ENCODE measurements at places on chromosomes 16 and 17. TPM values are rescaled to one million over a fixed set of nuclear protein-coding genes. Genes with fewer than 3 reads are reported as not detected.
A peak's percentile ranks its signal among the peaks of the same experiment; 100 is the strongest.

CSH2 gene
- total RNA-seq = not detected

PTX4 gene
- not detected for total RNA-seq

- no peaks in the 10 kb centered on the region for H3K4me1 ChIP-seq
- H3K4me3 ChIP-seq = no peak overlapping the region
These were observed 76.3 kb downstream of the USP31 start for GRCh38 chr16:23072769-23073549.

- H3K36me3 ChIP-seq = no peaks in the 10 kb centered on the region
- no peak overlapping the region for H3K4me3 ChIP-seq
- no peak for DNase-seq
- no peak overlapping the region for H3K27ac ChIP-seq
These were observed 1425.1 kb upstream of the CDH8 start for GRCh38 chr16:63461248-63461841.

KCTD13 gene
- total RNA-seq = 36.1 TPM

GRCh38 chr16:59973966-59974365 lies 1239.8 kb upstream of the GOT2 start:
- no peaks in the 10 kb centered on the region for H3K4me1 ChIP-seq
- DNase-seq = no peak
- H3K27me3 ChIP-seq = no peaks in the 10 kb centered on the region
- no peaks in the 10 kb centered on the region for H3K36me3 ChIP-seq

GRCh38 chr17:14557480-14557879 lies 256.6 kb downstream of the HS3ST3B1 start:
- no peaks in the 10 kb centered on the region for H3K36me3 ChIP-seq
- peaks cover 6% of the 10 kb centered on the region for H3K4me1 ChIP-seq
- no peak overlapping the region for H3K4me3 ChIP-seq
- H3K27me3 ChIP-seq = no peaks in the 10 kb centered on the region
- no peak overlapping the region for H3K27ac ChIP-seq
- no peak for DNase-seq

SEPTIN1 gene
- 196 TPM for total RNA-seq

DNA sequence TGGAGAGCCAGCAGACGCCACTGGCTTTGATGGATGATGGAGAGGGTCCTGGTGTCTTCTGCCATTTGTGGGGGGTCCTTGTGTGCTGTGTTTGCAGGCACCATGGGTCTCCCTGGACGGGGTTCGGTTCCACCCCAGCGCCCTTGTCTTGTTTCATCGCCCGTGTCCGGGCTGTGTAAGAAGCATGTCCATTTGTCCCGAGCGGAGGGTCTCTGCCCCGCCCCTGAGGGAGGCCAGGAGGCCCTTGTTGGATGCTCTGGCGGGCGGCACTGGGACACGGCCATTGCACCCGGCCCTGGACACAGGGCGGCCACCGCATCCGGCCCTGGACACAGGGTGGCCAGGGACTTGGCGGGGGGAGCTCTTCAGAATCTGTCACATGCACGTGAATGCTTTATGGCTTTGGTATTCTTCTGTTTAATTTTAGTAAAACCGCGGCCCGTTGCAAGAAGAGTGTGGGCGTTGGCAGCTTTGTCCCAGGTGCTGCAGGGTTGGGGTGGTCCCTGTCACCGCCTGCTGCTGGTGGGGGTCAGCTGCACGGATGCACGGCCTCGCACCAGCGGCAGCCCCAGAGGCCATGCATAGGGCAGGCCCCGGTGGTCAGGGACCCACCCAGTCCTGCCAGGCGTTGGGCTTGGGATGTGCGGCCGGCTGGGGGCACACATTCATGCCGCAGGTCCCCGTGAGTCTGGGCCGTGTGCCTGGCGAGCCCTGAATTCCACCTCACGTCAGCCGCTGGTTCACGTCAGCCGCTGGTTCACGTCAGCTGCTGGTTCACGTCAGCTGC lies 21.0 kb upstream of the ZNF750 start:
- H3K4me1 ChIP-seq = peaks cover 76% of the 10 kb centered on the region
- H3K27me3 ChIP-seq = no peaks in the 10 kb centered on the region
- peak overlapping the region; percentile 92 for H3K27ac ChIP-seq
- no peak for DNase-seq

GRCh38 chr17:29458066-29458465 lies 67.9 kb downstream of the TAOK1 start:
- H3K4me3 ChIP-seq = no peak overlapping the region
- peaks cover 2% of the 10 kb centered on the region for H3K36me3 ChIP-seq

SLC39A11 gene
- 39.4 TPM for total RNA-seq

GRCh38 chr17:9538626-9539025 lies 37.0 kb downstream of the STX8 start:
- no peak for DNase-seq
- H3K27me3 ChIP-seq = no peaks in the 10 kb centered on the region
- no peaks in the 10 kb centered on the region for H3K4me1 ChIP-seq
- no peak overlapping the region for H3K27ac ChIP-seq
- peaks cover 5% of the 10 kb centered on the region for H3K36me3 ChIP-seq

MMP28 gene
- not detected for total RNA-seq

ELMO3 gene
- 2.3 TPM for total RNA-seq

SNX20 gene
- 53.9 TPM for total RNA-seq

OMG gene
- 0.96 TPM for total RNA-seq

- no peaks in the 10 kb centered on the region for H3K36me3 ChIP-seq
- H3K27me3 ChIP-seq = no peaks in the 10 kb centered on the region
- H3K4me3 ChIP-seq = no peak overlapping the region
- no peaks in the 10 kb centered on the region for H3K4me1 ChIP-seq
- no peak for DNase-seq
- no peak overlapping the region for H3K27ac ChIP-seq
These were observed 426.2 kb upstream of the EEF2KMT start for GRCh38 chr16:5523829-5524228.

CCL1 gene
- total RNA-seq = not detected

VTN gene
- not detected for total RNA-seq

GRCh38 chr16:21301168-21301894 lies 23.2 kb upstream of the CRYM start:
- H3K27me3 ChIP-seq = no peaks in the 10 kb centered on the region
- H3K4me1 ChIP-seq = peaks cover 11% of the 10 kb centered on the region
- no peaks in the 10 kb centered on the region for H3K36me3 ChIP-seq

UTS2R gene
- not detected for total RNA-seq

KIF18B gene
- 1.3 TPM for total RNA-seq

- no peaks in the 10 kb centered on the region for H3K4me1 ChIP-seq
- H3K27ac ChIP-seq = no peak overlapping the region
- H3K36me3 ChIP-seq = no peaks in the 10 kb centered on the region
- DNase-seq = no peak
- no peak overlapping the region for H3K4me3 ChIP-seq
These were observed 341.4 kb downstream of the UTP18 start for GRCh38 chr17:51601622-51602261.

SLC5A11 gene
- not detected for total RNA-seq

- H3K36me3 ChIP-seq = no peaks in the 10 kb centered on the region
- H3K27ac ChIP-seq = no peak overlapping the region
- no peaks in the 10 kb centered on the region for H3K27me3 ChIP-seq
- no peaks in the 10 kb centered on the region for H3K4me1 ChIP-seq
These were observed 37.5 kb downstream of the RBFOX3 start for GRCh38 chr17:79573196-79573896.

FOXN1 gene
- total RNA-seq = not detected

GRCh38 chr17:27480699-27481098 lies 24.5 kb downstream of the KSR1 start:
- H3K4me1 ChIP-seq = peaks cover 63% of the 10 kb centered on the region
- no peak overlapping the region for H3K27ac ChIP-seq
- no peaks in the 10 kb centered on the region for H3K27me3 ChIP-seq
- no peaks in the 10 kb centered on the region for H3K36me3 ChIP-seq

PMFBP1 gene
- 1.2 TPM for total RNA-seq

KPNA2 gene
- total RNA-seq = 45.1 TPM

DNA sequence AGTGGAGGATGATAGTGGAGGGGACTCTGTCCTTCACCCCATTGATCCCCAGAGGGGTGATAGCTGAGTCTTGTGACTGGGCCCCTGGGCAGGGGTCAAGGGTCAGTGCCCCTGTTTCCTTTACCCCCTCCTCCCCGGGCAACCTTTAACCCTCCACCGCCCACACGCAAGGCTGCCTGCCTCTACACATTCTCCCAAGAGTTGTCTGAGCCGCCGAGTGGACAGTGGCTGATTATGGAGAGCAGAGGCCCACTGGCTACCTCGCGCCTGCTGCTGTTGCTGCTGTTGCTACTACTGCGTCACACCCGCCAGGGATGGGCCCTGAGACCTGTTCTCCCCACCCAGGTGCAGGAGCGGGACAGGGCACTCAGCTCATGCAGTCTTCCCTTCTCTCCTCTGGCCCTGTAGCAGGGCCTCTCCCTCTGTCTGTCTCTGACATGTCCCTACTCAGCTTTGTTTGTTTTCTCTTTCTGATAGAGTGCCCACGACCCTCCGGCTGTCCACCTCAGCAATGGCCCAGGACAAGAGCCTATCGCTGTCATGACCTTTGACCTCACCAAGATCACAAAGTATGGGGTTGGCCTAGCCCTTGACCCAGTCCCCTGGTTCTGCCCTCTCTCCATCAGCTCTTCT lies at the start of gene SHBG:
TSS of gene SHBG (plus strand) at position 197 of the 633 bp plus-strand sequence. CDS start at position 235, 38 bp downstream.
- DNase-seq = no peak
- H3K27me3 ChIP-seq = no peaks in the 10 kb centered on the region
- H3K4me1 ChIP-seq = peaks cover 17% of the 10 kb centered on the region
- no peak within 1 kb of the TSS for H3K27ac ChIP-seq
- H3K36me3 ChIP-seq = peaks cover 2% of the 10 kb centered on the region

DNA sequence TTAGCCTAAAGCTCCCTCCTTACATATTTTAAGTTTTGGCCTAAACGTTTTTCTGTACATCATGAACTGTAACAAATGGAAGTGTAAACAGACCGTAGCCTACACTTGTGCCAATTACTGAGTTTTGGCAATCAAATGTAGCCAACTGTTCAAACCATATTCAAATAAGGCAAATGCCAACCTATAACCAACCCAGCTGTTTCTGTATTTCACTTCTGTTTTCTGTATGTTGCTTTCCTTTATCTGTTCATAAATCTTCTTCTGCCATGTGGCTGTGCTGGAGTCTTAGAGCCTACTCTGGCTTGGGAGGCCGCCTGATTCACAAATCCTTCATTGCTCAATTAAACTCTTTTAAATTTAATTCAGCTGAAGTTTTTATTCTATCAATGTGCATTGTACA lies 6.9 kb upstream of the C16orf78 start:
- DNase-seq = no peak
- no peak overlapping the region for H3K4me3 ChIP-seq
- H3K27me3 ChIP-seq = no peaks in the 10 kb centered on the region
- H3K4me1 ChIP-seq = no peaks in the 10 kb centered on the region
- no peak overlapping the region for H3K27ac ChIP-seq

CDH1 gene
- total RNA-seq = 0.50 TPM

IRX3 gene
- not detected for total RNA-seq

SLC5A10 gene
- not detected for total RNA-seq

DNA sequence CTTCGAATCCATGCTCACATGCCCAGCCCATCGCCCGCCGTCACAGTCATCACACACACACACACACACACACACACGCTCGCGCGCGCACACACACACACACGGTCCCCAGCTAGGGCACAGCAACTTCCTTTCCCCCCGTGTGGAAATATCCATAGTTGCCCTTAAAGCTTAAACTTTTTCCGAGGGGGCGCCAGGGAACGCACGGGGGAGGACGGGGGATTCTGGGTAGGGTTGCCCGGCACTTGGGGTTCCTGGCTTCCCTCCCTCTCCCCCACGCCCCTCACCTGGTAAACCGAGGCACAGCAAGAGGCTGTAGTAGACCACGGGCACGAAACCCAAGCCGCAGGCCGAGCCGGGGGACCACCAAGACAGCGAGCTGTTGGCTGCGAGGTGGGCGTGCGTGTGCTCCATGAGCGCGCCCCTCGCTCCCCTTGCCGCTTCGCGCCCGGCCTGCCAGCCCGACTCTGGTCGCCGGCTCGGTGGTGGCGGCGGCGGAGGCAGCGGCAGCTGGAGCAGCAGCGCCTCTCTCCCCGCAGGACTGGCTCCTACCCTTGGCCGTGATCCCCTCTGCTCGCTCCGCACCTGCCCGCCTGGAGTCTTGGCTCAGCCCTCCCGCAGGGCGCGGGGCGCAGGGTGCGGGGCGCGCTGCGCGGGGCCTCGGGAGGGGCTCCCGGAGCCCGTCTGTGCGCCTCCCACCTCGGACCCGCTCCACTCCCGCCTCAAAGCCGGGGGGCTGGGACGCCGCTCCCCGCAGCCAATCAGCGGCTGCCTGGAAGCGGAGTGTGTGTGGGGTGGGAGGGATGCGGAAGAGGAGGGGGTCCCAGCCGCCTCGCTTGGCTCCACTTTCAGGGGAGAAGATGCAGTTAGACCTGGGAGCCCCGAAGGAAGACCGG lies at the start of gene GPR139:
TSS of gene GPR139 (minus strand) at position 688 of the 896 bp plus-strand sequence. CDS start at position 414, 274 bp downstream.
- no peak within 1 kb of the TSS for H3K27ac ChIP-seq
- no peak within 1 kb of the TSS for H3K4me3 ChIP-seq
- peaks cover 5% of the 10 kb centered on the region for H3K27me3 ChIP-seq
- H3K4me1 ChIP-seq = no peaks in the 10 kb centered on the region

DNA sequence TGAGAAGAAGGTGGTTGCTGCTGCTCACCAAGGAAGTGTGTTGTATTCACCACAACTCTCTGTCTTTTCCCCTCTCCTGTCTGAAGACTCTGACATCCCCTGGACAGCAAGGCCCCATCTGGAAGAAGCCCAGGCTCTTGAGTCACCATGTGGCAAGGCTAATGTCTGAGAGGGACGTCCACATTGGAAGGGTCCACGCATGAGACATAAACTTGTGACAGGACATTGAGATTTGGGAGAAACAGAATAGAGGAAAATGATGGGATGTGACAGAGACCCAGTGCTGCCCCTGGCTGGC lies 176.5 kb downstream of the IRF8 start:
- no peaks in the 10 kb centered on the region for H3K36me3 ChIP-seq
- no peak for DNase-seq
- H3K27me3 ChIP-seq = no peaks in the 10 kb centered on the region
- H3K4me3 ChIP-seq = no peak overlapping the region

DNA sequence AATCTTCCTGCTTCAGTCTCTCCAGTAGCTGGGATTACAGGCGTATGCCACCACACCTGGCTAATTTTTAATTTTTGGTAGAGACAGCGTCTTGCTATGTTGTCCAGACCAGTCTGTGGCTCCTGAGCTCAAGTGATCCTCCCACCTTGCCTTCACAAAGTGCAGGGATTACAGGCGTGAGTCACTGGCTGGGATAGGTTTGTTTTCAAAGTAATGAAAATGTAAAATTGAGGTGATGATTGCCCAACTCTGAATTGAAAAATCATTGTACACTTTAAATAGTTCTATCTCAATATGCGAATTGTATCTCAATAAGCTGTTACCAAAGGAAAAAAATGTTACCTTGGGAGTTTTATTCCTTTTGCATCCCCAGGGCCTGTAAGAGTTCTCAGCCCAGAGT lies 1.2 kb upstream of the AMFR start:
- DNase-seq = no peak
- no peak overlapping the region for H3K4me3 ChIP-seq
- H3K27ac ChIP-seq = no peak overlapping the region
- H3K4me1 ChIP-seq = peaks cover 14% of the 10 kb centered on the region
- peaks cover 6% of the 10 kb centered on the region for H3K36me3 ChIP-seq

DNA sequence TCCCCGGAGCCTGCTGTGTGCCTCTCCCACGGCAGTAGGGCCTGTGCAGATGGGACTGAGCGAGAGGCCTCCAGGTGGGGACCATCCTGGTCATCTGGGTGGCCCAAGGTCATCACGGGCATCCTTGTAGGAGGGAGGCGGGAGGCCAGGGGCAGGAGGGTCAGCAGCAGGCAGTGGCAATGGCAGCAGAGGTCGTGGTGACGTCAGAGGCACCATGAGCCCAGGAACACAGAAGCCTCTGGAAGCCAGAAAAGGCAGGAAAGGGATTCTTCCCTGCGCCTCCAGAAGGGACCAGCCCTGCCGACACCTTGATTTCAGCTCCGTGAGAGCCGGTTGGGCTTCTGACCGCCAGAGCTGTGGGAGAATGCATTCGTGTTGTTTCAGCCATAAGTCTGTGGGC lies 190.3 kb downstream of the BANP start:
- no peaks in the 10 kb centered on the region for H3K36me3 ChIP-seq
- H3K27ac ChIP-seq = no peak overlapping the region
- no peaks in the 10 kb centered on the region for H3K27me3 ChIP-seq
- H3K4me3 ChIP-seq = no peak overlapping the region
- H3K4me1 ChIP-seq = no peaks in the 10 kb centered on the region
- no peak for DNase-seq

All from natural killer cell (primary cell).